Tibial nerve (tissue), 4 donors: ENCODE measurements at places on chromosomes 5 and 9. TPM values are rescaled to one million over a fixed set of nuclear protein-coding genes. Genes with fewer than 3 reads are reported as not detected.

NOP16 gene
- 17.7 TPM for total RNA-seq

PTPDC1 gene
- 43.8 TPM for total RNA-seq

ECSCR gene
- total RNA-seq = 35.4 TPM

CATSPER3 gene
- not detected for total RNA-seq

FRMPD1 gene
- 0.42 TPM for total RNA-seq

ZNF608 gene
- 26.7 TPM for total RNA-seq

PCDHGB5 gene
- 15.7 TPM for total RNA-seq

SMIM33 gene
- not detected for total RNA-seq

ARSI gene
- total RNA-seq = 7.5 TPM

RASA1 gene
- 40.6 TPM for total RNA-seq

ARL14EPL gene
- not detected for total RNA-seq

IFNA2 gene
- not detected for total RNA-seq

CCDC152 gene
- total RNA-seq = 2.9 TPM

HNRNPH1 gene
- total RNA-seq = 711 TPM

CCDC192 gene
- total RNA-seq = 0.87 TPM

PCDHGB7 gene
- 14.6 TPM for total RNA-seq

RNF145 gene
- total RNA-seq = 47.4 TPM

ZNF658 gene
- total RNA-seq = 2.0 TPM

ARHGAP26 gene
- total RNA-seq = 38.3 TPM

AGGF1 gene
- 17.5 TPM for total RNA-seq

STK10 gene
- 45.6 TPM for total RNA-seq

TAF11L5 gene
- total RNA-seq = not detected

CENPH gene
- total RNA-seq = 6.1 TPM

TAS2R1 gene
- total RNA-seq = not detected

SLC28A3 gene
- total RNA-seq = not detected

S1PR3 gene
- total RNA-seq = 25.8 TPM

DMGDH gene
- 8.2 TPM for total RNA-seq

SPATA9 gene
- total RNA-seq = not detected

ACER2 gene
- total RNA-seq = 11.7 TPM

FGF18 gene
- total RNA-seq = 6.6 TPM

ZFP2 gene
- 2.7 TPM for total RNA-seq

GRXCR2 gene
- total RNA-seq = not detected

PAXX gene
- total RNA-seq = 72.1 TPM

MARVELD2 gene
- 1.3 TPM for total RNA-seq

DNAJC25 gene
- 9.9 TPM for total RNA-seq

BTNL8 gene
- total RNA-seq = not detected

PCDHB13 gene
- 8.2 TPM for total RNA-seq

SPZ1 gene
- not detected for total RNA-seq

TAF11L3 gene
- total RNA-seq = not detected

SVEP1 gene
- 96.9 TPM for total RNA-seq

SLC45A2 gene
- total RNA-seq = not detected

S100Z gene
- total RNA-seq = not detected

NDUFA8 gene
- total RNA-seq = 23.2 TPM

TOMM5 gene
- 81.1 TPM for total RNA-seq

TMEM245 gene
- 91.7 TPM for total RNA-seq

GABRA6 gene
- total RNA-seq = not detected

AP3S1 gene
- total RNA-seq = 46.5 TPM

ENG gene
- total RNA-seq = 24.9 TPM

CDC25C gene
- total RNA-seq = not detected

SLC46A2 gene
- total RNA-seq = 0.22 TPM

SSBP2 gene
- total RNA-seq = 62.6 TPM

EPB41L4B gene
- total RNA-seq = 28.0 TPM

C9orf72 gene
- 20.1 TPM for total RNA-seq

RAI14 gene
- 64.2 TPM for total RNA-seq

BRIX1 gene
- 15.7 TPM for total RNA-seq
